Stimulated activated CD4-positive, alpha-beta T cell treated with anti-CD3 and anti-CD28 coated beads, Interleukin-15, amount 100 ng/mL, for 48 hours (primary cell): ENCODE measurements at places on chromosomes 5 and 9.

DNA sequence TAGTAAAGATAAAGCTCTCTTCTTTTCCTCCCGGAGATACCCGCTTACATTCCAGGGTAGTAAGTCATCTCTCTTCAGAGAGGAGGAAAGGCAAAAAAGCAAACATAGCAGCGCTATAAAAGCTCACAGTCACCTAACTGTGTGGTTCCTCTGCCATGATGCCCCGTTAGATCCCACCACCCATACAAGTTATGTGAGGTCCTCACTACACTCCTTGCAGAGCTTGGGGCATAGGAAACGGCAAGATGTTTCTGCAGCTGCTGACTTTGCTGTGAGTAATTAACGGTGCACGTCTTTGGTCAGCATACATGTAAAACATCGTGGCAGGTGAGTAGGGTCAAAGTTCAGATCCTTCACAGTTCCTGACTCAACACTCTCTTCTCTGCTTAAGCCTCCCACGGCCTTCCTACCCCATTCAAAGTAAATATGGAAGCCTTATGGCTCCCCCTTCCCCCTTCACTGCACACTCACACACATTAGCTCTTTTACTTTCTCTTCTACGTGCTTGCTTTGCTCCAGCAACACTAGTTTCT, 218.9 kb downstream of the DIRAS2 start:
- no peak for DNase-seq

GRCh38 chr5:91441082-91441481, 58.0 kb upstream of the ARRDC3 start:
- no peak for DNase-seq

- no peak for DNase-seq
These were observed 405.2 kb upstream of the WWC1 start for GRCh38 chr5:167886196-167886595.

DNA sequence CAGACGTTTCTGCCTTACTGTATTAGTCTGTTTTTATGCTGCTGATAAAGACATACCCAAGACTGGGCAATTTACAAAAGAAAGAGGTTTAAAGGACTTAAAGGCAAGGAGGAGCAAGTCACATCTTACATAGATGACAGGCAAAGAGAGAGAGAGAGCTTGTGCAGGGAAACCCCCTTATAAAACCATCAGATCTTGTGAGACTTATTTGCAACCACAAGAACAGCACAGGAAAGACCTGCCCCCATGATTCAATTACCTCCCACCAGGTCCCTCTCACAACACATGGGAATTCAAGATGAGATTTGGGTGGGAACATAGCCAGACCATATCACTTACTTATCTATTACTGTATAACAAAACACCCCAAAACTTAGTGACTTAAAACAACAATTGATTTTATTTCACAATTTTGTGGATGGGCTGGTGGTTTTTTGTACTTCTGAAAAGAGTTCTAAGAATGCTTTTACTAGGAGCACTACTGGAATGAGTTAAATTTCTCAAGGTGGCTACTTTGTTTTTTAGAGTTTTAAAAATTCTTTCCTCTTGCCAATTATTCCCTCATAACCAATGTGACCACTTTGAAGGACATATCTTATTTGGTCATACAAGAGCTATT, 10.3 kb downstream of the RUSC2 start:
- DNase-seq = no peak

DNA sequence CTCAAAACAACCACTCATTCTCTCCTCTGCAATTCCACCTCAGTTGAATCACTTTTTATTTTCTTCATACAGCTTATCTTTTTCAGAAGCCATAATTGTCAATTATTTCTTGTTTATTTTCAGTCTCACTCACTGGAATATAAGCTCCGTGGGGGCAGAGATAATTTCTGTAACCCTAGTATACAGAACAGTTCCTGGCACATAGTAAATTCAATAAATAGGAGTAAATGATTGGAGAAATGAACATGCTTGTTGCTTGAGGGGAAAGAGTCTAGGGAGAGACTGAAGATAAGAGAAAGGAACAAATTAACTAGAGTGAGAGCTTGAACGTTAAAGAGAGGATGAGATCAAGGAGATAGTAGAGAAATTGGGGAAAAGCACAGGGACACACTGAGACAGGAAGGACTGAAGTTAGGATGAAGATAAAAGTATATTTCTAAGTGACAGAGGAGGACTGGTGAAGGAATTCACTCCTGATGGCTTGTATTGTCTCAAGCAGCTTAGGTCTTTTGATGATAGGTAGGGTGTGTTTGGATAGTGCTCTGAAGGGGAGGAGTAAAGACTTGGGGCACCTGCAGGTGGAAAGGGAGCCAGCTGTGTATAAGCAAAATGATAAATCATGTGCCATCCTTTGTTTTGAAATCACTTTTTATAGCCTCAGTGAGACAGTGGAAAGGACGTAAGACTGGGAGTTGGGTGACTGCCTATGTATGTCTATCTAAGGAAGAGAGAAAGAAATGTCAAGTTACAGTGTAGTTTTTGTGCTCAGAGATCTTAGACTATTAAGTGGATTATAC, 2.2 kb downstream of the NAA35 start:
- DNase-seq = no peak

- no peak for DNase-seq
These were observed 463.7 kb downstream of the TMEM232 start for GRCh38 chr5:110262749-110263148.

- no peak for DNase-seq
These were observed 1233.2 kb upstream of the CDH6 start for GRCh38 chr5:29960323-29960722.

DNA sequence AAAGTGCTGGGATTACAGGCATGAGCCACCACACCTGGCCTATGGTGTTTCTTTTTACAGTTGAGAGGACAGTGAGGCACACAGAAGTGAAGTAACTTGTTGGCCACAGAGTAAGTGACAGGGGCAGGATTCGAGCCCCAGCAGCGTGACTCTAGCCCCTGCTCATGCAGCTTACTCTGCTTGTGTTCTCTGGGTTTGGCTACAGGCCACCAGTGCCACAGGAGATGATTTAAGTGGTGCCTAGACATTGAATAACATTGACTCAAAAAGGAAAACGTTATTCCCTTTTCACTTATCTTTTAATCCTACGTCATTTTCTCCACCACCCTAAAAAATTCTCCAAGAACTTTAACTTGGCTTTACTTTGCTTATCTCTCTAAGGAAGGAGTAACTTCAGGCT, 61.4 kb downstream of the SNX24 start:
- no peak for DNase-seq

DNA sequence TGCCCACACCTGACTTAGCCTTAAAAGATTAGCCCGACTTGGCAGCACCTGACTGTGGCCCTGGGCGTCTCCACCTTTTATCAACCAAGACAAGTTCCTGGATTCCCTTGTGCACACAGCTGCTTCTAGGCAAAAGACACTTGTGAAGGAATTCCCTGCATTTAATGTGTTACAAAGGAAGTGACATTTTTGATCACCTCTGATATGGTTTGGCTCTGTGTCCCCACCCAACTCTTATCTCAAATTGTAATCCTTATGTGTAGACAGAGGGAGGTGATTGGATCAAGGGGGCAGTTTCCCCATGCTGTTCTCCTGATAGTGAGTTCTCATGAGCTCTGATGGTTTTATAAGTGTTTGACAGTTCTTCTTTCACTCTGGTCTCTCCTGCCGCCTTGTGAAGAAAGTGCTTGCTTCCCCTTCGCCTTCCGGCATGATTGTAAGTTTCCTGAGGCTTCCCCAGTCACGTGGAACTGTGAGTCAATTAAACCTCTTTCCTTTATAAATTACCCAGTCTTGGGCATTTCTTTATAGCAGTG, 2.6 kb upstream of the CPEB4 start:
- no peak for DNase-seq

DNA sequence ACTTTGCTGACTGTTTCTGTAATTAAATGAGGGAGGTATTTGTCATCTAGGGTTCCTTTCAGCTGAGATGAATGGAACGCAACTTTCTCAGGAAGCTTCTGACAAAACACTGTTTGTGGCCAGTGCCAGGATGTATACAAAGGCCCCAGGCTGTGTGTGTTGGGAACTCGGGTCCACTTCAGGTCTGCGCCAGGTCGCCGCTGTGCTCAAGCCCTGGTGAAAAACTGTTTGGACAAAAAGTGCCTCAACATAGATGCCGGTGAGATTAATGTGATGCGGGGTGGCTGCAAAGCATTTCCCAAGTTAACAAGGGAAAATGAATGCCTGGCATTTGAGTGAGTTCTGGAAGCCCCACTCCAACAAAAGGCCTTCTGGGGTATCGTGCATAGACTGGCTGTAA, 156.4 kb downstream of the GABBR2 start:
- DNase-seq = no peak

- DNase-seq = no peak
These were observed 81.8 kb upstream of the NEURL1B start for GRCh38 chr5:172559004-172559932.

DNA sequence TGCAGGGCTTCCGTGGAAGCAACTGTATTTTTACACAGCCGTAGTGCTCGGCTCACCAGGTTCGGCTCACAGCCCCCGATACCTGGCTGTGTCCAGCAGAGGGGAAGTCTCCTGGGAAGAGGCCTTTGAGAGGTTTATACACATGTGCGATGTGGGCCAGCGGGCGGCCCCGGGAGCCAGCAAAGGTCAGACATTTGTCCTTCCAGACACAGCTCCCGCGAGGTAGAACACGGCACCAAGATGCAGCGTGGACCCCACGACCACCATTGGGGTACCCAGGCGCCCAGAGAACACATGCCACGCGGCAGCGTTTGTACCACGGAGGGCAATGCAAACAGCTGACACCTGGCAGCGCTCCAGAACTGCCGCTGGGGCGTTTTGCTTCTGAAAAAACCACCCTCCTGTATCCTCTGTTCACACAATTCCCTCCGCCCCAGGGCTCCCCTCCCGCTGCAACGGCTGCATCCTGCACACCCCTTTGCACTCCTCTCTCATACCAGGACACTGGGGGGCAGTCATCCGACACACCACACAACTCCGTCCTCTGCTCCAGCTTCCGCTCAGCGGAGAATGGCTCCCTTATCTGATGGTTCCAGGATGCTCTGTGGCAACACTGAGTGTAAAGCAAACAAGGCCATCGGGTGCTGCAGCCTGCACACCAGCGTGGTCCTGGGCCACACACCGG, 235.3 kb downstream of the SYK start:
- DNase-seq = peak; percentile 72

DNA sequence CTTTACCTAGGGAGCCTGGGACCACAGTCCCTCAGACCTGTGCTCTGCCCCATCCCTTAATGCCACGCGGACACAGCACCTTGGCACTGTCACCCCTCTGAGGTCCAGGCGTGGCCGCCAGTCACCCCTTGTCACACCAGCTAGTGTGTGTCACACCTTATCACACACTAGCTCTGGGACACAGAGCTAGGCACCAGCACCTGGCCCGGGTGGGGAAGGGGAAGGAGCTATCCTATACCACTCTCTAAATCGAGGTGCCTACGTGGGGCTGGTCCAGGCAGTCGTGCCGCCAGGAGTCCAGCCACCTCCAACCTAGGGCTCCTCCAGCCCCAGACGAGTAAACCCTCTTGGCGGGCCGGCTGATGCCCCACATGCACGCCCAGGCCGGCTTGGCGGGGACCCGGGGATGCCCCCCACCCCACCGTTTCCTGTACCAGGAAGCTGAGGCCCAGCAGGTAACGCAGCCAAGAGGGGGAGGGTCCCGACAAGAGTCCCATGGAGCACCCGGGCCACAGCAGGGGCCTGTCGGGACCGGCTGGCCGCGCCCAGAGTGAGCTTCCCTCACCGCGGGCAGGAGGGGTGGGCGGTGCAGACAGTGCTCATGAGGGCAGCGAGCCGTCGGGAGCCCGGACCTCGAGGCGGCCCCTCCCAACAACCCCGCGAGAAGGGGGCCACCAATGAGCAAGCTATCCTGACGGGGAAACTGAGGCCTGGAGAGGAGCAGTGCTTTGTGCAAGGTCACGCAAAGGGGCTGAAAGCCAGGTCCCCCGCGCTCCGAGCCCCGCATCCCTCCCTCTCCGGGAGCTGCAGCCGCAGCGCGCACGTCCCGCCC, 550 bp downstream of the CORO2A start:
- DNase-seq = no peak

- DNase-seq = no peak
These were observed 77.4 kb downstream of the SLIT3 start for GRCh38 chr5:169223595-169223953.

DNA sequence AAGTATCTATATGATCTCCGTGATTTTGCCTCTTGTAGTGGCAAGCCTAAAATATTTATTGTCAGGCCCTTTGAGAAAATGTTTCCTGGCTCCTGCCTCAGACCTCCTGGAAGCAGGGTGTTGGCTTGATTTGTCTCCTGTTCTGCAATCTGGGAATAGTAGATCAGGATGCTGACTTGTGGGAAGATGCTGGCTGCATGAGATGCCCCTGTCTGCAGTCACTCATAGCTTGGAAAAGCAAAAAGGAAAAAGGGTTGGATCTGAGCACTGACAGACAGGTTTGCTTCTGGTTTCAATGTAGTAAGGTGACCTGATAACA, 16.7 kb downstream of the TJP2 start:
- no peak for DNase-seq

DNA sequence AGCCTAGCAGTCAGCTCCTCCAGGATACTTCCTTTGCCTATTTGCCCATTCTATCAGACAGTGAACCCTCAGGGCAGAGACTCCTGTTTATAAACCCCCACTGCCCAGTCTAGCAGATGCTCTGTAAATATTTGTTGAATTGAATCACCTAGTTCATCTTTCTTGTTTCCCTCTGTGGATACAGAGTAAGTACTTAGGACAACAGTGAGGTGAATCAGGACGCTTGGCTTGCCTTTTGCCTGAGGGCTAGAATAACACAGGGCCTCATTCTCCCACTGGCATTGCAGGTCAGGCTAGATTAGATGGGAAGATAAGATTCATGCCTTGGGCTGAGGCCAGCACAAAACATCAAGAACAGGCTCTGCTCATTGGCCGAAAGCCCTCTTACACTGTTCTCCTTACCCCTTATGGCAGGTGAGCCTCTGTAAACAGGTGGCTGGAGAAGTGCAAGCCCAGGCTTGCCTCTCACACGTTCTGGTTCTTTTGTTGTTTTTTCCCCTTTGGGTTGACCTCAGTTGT, 22.2 kb downstream of the TNFSF8 start:
- no peak for DNase-seq
